ENCODE measurements at places on chromosomes 12 and 14.

DNA sequence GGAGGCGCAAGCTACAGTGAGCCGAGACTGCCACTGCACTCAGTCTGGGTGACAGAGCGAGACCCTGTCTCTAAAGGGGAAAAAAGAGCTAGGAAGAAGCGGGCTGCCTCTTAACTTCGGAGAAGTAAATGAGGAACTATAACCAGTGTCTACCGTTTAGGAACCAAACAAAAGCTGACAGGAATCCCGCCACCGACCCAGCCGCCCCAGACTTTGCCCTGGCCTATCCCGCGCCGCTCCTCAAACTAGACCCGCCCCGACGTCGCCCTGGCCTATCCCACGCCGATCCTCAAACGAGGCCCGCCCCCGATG, 568 bp upstream of the SIVA1 start:
- H3K27me3 ChIP-seq: no peaks in the 10 kb centered on the region
- peaks cover 39% of the 10 kb centered on the region for H3K4me1 ChIP-seq
- H3K4me3 ChIP-seq: peak overlapping the region; percentile 92
- peak overlapping the region; percentile 86 for H3K27ac ChIP-seq
- peaks cover 11% of the 10 kb centered on the region for H3K36me3 ChIP-seq
- peak; percentile 100 for DNase-seq

DNA sequence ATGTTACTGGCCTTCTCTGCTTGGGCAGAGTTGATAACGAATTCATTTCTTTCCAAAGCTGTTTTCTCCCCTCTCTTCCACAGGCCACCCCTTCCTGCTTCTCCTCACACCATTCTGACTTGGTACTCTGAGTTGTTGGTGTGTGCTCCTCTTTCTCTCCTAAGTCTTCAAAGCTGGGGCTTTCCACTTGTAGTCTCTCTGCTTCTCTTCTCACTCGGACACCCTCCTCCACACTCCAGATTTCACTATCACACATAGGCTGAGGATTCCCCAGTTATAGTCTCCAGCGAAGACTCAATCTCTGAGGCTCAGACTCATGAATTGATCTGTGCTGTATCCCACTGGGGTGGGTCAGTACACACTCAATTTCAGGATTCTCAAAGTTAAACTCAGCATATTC, 201.0 kb downstream of the SSPN start:
- no peaks in the 10 kb centered on the region for H3K4me1 ChIP-seq
- no peak overlapping the region for H3K4me3 ChIP-seq
- H3K36me3 ChIP-seq: no peaks in the 10 kb centered on the region
- no peak overlapping the region for H3K27ac ChIP-seq

GRCh38 chr14:99029145-99029915, 242.7 kb downstream of the BCL11B start:
- H3K27ac ChIP-seq: no peak overlapping the region
- no peaks in the 10 kb centered on the region for H3K4me1 ChIP-seq
- no peak overlapping the region for H3K4me3 ChIP-seq
- no peak for DNase-seq

GRCh38 chr14:91119556-91120311, 5.9 kb downstream of the DGLUCY start:
- no peaks in the 10 kb centered on the region for H3K27me3 ChIP-seq
- no peaks in the 10 kb centered on the region for H3K36me3 ChIP-seq

GRCh38 chr12:76830436-76830835, 48.4 kb downstream of the CSRP2 start:
- H3K27ac ChIP-seq: no peak overlapping the region
- no peaks in the 10 kb centered on the region for H3K27me3 ChIP-seq
- no peak for DNase-seq
- H3K4me1 ChIP-seq: no peaks in the 10 kb centered on the region
- peaks cover 58% of the 10 kb centered on the region for H3K36me3 ChIP-seq

DNA sequence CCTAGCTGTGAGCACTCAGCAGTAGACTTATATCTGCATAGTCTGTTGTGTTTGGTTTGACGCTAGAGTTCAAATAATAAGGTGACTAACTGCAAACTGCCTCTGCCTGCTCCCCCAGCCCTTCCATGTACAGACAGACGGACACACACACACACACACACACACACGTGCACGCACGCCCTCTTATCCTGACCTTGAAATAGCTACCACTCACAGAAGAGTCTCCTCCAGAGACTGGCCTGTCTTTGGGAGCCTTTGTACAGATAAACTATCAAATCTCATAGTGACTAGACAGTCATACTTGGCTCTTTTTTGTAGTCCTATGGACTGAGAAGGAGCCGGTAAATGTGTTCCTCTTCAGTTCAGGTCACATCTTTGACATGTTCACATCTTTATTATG, 158.4 kb downstream of the FBXL14 start:
- no peak overlapping the region for H3K27ac ChIP-seq
- no peaks in the 10 kb centered on the region for H3K4me1 ChIP-seq
- no peaks in the 10 kb centered on the region for H3K36me3 ChIP-seq
- H3K27me3 ChIP-seq: no peaks in the 10 kb centered on the region
- no peak for DNase-seq

- H3K36me3 ChIP-seq: peaks cover 13% of the 10 kb centered on the region
- H3K4me1 ChIP-seq: peaks cover 21% of the 10 kb centered on the region
- DNase-seq: peak; percentile 77
- H3K4me3 ChIP-seq: peak overlapping the region; percentile 84
- peak overlapping the region; percentile 96 for H3K27ac ChIP-seq
Measured at GRCh38 chr12:53054112-53054878, 4.4 kb downstream of the TNS2 start.

- no peak overlapping the region for H3K4me3 ChIP-seq
- DNase-seq: no peak
- H3K4me1 ChIP-seq: no peaks in the 10 kb centered on the region
- H3K27ac ChIP-seq: no peak overlapping the region
- no peaks in the 10 kb centered on the region for H3K27me3 ChIP-seq
- no peaks in the 10 kb centered on the region for H3K36me3 ChIP-seq
Measured at GRCh38 chr14:69789118-69789640, 7.9 kb downstream of the SLC10A1 start.

GRCh38 chr12:124525455-124525854, 42.0 kb downstream of the NCOR2 start:
- H3K36me3 ChIP-seq: peaks cover 13% of the 10 kb centered on the region
- DNase-seq: no peak
- H3K27ac ChIP-seq: peak overlapping the region; percentile 58
- H3K4me1 ChIP-seq: peaks cover 24% of the 10 kb centered on the region
- no peaks in the 10 kb centered on the region for H3K27me3 ChIP-seq

DNA sequence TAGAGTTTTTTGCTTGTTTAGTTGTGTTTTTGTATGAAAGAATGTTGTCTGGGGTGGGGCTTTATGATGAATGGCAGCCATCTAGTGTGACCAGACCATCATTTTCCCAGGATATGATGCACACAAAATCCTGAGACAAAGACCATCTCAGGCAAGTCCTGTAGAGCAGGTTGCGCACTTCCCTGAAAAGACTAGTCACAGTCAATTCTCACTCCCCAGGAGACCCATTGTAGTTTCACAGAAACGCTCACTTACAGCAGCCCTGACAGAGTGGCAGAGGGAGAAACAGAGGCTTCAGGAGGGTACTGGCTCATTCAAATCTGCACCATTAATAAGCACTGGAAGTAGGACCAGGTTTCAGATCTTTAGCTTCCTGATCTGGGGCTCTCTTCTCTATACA, 183.2 kb downstream of the TMEM117 start:
- H3K4me3 ChIP-seq: no peak overlapping the region
- no peaks in the 10 kb centered on the region for H3K4me1 ChIP-seq
- H3K27me3 ChIP-seq: no peaks in the 10 kb centered on the region
- no peak overlapping the region for H3K27ac ChIP-seq

DNA sequence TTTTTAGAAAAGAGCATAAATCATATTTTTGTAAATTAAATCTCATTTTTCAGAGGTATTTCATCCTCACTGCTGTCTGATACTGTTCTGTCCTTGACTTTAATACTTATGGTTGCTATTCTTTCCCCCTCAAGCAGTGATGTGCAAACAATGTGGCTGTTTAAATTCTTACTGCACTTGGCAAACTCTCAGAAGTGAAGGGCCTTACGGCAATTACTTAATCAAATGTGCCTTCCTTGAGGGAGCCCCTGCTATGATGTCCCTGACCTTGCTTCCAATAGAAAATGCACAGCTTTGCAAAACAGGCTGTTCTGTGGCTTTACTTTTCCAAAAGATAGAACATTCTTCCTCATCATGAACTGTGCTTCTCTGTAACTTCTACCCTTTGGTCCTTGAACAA, 35.2 kb downstream of the UBE3B start:
- peaks cover 100% of the 10 kb centered on the region for H3K36me3 ChIP-seq
- H3K4me1 ChIP-seq: no peaks in the 10 kb centered on the region
- no peak overlapping the region for H3K27ac ChIP-seq
- no peaks in the 10 kb centered on the region for H3K27me3 ChIP-seq
- no peak overlapping the region for H3K4me3 ChIP-seq

DNA sequence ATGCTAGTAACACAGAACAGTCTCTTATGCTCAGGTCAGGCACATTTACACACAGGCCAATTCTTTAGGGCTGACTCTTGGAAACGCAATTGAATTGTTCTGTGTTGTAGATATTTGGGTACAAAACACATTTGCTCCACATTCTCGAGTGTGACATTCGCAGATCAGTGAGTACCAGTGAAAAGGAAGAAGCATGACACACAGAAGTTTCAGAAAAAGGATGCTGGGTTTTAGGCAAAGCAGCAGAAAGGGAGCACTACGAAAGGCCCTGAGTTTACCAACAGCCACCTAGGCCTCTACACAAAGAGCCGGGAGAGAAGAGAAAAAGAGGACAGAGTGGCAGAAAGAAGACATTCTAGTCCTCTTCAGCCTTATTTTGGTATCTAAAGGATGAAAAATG, 254.4 kb upstream of the BTG1 start:
- H3K27ac ChIP-seq: no peak overlapping the region
- no peaks in the 10 kb centered on the region for H3K36me3 ChIP-seq
- H3K4me1 ChIP-seq: peaks cover 18% of the 10 kb centered on the region
- H3K27me3 ChIP-seq: no peaks in the 10 kb centered on the region
- H3K4me3 ChIP-seq: no peak overlapping the region

GRCh38 chr12:127205781-127206555, 1061.0 kb upstream of the TMEM132C start:
- no peaks in the 10 kb centered on the region for H3K27me3 ChIP-seq
- no peak overlapping the region for H3K4me3 ChIP-seq
- no peaks in the 10 kb centered on the region for H3K36me3 ChIP-seq
- no peak for DNase-seq

DNA sequence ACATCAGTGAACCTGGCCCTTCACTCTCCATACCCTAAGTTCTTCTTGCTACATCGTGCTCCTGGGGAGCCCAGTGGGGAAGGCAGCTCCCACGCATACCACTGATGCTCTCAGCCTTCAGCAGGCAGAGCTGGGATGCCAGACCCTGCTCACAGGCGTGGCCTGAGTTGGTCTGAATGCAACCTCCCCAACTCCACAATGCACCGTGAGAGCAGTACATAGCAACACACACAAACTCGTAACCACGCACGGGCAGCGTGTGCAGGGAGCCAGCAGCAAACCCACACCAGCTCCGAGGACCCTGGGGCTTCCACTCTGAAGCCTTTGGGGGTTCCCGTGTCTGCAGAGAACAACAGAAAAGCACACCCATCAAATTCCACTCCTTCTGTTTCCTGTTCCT, 37.3 kb downstream of the ANO2 start:
- no peaks in the 10 kb centered on the region for H3K36me3 ChIP-seq
- H3K4me3 ChIP-seq: no peak overlapping the region
- H3K27ac ChIP-seq: no peak overlapping the region
- H3K27me3 ChIP-seq: no peaks in the 10 kb centered on the region

DNA sequence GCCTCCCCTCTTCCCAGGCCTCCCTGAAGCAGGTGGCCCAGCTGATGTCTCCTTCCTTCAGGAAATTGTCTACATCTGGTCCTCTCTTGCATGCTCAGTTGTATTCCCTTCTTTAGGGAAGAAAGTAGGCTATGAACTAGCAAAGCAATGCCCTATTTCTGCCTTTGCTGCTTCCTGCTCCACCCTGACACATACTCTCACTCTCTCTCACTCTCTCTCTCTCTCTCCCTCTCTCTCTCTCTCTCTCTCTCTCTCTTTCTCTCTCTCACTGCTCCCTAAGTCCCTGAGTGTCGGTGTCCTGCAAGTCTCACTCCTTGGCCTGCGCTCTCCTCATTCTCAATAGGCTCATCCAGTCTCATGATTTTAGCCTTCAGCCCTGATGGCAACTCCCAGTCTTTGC, 19.4 kb upstream of the PARP11 start:
- H3K36me3 ChIP-seq: no peaks in the 10 kb centered on the region
- H3K27me3 ChIP-seq: no peaks in the 10 kb centered on the region
- H3K4me3 ChIP-seq: no peak overlapping the region
- DNase-seq: no peak
- no peaks in the 10 kb centered on the region for H3K4me1 ChIP-seq
- H3K27ac ChIP-seq: no peak overlapping the region

GRCh38 chr14:105473677-105474482, 741 bp upstream of the CRIP2 start:
- H3K27me3 ChIP-seq: no peaks in the 10 kb centered on the region
- H3K4me3 ChIP-seq: peak overlapping the region; percentile 60
- peaks cover 96% of the 10 kb centered on the region for H3K4me1 ChIP-seq
- H3K36me3 ChIP-seq: no peaks in the 10 kb centered on the region
- peak; percentile 41 for DNase-seq
- H3K27ac ChIP-seq: peak overlapping the region; percentile 90

DNA sequence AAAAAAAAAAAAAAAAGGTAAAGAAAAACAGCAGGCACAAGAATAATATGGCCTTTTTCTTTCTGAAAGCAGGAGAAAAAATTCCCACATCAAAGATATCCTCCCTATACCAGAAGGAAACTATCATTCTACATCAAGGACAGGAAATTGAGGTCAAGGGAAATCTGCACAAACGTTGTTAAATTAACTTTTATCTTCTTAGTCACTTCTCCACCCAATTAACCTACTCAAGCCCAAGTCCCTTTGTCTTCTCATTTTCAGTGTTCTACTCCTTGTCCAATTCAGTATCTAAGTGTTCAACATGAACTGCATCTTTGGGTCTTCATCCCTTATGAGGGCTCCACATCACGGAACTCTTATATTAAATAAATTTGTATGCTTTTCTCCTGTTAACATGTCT, 15.7 kb downstream of the NDUFA12 start:
- H3K36me3 ChIP-seq: no peaks in the 10 kb centered on the region
- no peaks in the 10 kb centered on the region for H3K4me1 ChIP-seq
- DNase-seq: no peak

- H3K4me3 ChIP-seq: no peak overlapping the region
- no peak overlapping the region for H3K27ac ChIP-seq
- no peaks in the 10 kb centered on the region for H3K4me1 ChIP-seq
Measured at GRCh38 chr12:19220852-19221466, 91.4 kb downstream of the PLEKHA5 start.

DNA sequence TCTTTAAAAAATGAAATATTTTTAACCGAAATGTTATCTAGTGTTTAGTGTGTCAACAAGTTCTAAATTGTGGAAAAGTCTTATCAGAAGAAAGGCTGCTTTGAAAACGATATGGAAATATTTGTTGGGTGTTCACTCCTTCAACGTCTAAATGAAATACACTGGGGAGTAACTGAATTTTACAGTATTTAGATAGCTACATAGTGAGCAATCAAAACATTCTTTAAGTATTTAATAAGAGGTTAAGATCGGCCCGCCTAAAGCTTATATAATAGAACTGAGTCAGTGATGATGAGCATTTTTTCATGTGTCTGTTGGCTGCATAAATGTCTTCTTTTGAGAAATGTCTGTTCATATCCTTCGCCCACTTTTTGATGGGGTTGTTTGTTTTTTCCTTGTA, 228.3 kb downstream of the RAD51B start:
- no peaks in the 10 kb centered on the region for H3K36me3 ChIP-seq
- H3K4me3 ChIP-seq: no peak overlapping the region
- H3K4me1 ChIP-seq: peaks cover 39% of the 10 kb centered on the region
- H3K27ac ChIP-seq: no peak overlapping the region
- no peaks in the 10 kb centered on the region for H3K27me3 ChIP-seq
